T-helper 17 cell (primary cell): ENCODE measurements at places on chromosomes 1 and 21.

DNA sequence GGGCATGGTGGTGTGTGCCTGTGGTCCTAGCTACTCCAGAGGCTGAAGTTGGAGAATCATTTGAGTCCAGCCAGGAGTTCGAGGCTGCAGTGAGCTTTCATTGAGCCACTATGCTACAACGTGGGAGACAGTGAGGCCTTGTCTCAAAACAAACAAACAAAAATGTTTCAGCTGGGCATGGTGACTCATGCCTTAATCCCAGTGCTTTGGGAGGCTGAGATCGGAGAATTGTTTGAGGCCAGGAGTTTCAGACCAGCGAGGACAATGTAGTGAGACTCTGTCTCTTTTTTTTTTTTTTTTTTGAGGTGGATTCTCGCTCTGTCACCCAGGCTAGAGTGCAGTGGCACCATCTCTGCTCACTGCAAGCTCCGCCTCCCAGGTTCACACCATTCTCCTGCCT is 5.0 kb upstream of the RPL5 start:
- DNase-seq, result no peak

DNA sequence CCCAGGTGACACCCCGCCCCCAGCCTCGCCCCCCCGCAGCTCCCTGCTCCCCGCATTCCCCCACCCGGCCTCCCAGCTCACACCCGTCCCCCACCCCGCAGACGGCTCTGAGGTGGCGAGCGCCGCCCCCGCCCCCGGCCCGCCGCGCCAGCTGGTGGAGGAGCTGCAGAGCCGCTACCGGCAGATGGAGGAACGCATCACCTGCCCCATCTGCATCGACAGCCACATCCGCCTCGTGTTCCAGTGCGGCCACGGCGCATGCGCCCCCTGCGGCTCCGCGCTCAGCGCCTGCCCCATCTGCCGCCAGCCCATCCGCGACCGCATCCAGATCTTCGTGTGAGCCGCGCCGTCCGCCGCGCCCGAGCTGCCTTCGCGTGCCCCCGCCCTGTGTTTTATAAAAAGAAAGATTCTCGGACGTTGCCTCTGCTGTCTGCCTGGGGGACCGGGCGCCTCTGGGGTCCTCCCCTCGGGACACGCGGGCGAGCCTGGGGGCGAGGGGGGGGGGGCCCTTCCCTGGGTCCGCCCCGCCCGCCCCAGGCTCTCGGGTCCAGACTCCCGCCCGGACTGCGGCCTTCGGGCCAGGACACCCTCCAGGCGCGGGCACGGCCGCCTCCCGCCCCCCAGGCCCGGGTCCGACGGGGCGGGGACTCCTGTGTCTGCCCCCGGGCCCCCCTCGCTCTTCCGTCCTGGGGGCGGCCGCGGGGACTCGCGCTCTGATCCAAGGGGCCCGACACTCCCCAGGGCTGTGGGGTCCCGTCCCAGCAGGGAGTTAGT is 1.6 kb upstream of the MMP23B start:
- DNase-seq, result peak; percentile 95

- DNase-seq, result no peak
These were observed 20.2 kb downstream of the SLC27A3 start for GRCh38 chr1:153795330-153795837.

- peak; percentile 31 for DNase-seq
These were observed 6.9 kb upstream of the GPATCH4 start for GRCh38 chr1:156608036-156608674.

DNA sequence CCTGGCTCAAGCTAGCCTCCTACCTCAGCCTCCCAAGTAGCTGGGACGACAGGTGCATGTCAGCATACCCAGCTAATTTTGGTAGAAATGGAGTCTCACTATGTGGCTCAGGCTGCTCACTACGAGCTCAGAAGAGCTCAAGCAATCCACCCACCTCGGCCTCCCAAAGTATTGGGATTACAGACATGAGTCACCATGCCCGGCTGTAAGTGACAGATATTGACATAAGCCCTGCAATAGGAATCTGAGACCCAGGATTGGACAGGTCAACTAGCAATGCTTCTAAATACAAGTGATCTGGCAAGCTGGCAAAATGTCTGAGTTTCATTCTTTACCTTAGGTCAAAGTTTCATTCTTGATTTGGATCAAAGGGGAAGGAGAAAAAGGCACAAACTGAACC is 40.5 kb upstream of the H6PD start:
- no peak for DNase-seq

- DNase-seq, result no peak
These were observed 57.7 kb upstream of the ATP5PO start for GRCh38 chr21:33973268-33973667.

DNA sequence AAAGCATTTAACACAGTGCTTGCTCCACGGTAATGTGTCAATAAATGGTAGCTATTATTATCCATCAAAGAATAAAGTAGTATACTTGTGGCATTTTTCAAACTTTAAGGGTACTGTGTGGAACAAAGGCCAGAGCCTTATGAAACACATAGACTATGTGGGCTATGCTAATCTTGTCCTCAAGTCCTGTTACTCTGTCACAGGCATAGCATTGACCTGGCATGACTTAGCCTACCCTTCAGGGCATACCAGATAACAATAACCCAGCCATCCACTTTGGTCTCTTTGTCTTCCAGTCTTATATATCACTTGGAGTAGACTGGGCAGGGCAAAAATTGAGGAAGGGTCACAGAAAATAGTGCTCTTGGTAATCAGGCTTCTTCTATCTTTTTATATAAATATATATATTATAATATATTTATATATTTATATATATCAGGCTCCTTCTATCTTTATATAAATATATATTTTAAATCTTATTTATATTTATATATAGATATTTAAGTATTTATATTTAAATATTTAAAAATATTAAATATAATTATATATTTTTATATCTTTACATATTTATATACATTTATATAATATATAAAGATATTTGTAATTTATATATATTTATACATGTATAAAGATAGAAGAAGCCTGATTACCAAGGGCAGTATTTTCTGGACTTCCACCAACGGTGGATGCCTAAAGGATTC is 66.1 kb upstream of the CNN3 start:
- DNase-seq, result no peak

DNA sequence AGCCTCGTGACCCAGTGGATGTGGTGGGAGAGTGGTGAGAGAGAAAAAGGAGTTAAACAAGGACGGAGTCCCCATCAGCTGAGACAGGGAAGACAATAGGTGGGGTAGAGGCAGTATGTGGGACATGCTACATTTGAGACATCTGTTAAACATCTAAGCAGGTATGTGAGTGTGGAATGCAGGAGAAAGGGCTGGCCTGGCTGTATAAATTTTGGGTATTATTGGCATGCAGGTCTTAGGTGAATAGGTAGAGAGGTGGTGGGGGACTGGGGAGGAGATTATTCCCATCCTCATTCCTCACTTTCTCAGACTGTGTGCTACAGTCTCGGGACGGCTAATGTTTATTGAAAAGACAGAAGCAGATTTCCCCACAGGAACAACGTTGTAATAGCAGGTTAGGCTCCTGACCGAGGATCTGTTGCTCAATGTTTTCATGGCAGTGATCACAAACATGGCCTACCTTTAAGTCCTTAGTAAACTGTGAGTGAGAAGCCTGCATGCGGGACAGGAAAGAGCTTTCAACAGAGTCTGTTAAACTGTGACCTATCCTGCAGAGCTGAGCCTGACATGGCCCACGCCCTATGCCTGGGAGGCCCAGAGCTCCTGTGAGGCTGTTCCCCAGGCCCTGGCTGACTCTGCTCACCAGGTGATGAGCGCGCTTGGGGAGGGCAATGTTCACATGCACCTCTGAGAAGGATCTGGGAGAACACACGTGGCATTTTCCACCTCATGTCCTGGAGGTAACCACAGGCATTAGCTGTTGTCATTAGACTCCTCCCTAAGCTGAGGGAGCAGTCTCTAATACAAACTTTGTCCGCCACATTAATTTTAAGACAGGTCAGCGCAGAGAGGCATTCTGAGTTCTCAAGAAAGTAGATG is 16.5 kb downstream of the VSIG8 start:
- DNase-seq, result no peak

- DNase-seq, result no peak
These were observed 41.7 kb downstream of the AZIN2 start for GRCh38 chr1:33122483-33123178.

DNA sequence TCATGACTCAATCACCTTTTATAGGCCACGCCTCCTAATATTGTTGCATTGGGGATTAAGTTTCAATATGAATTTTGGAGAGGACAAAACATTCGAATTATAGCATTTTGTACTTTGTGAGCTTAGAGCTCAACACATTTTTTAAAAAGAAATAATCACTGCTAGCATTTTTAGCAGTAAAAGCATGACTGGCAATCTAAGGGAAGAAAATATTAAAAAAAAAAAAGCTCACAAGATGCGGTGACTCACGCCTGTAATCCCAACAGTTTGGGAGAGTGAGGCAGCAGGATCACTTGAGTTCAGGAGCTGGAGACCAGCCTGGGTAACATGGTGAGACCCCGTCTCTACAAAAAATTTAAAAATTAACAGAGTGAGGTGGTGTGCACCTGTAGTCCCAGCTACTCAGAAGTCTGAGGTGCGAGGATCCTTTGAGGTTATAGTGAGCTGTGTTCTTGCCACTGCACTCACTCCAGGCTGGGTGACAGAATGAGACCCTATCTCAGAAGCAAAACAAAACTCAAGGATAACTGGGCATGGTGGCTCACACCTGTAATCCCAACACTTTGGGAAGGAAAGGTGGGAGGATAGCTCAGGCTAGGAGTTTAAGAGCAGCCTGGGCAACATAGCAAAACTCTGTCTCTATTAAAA is 28.8 kb upstream of the DIPK1A start:
- DNase-seq, result no peak

GRCh38 chr1:117586747-117587498 is 18.9 kb upstream of the TENT5C start:
- no peak for DNase-seq

DNA sequence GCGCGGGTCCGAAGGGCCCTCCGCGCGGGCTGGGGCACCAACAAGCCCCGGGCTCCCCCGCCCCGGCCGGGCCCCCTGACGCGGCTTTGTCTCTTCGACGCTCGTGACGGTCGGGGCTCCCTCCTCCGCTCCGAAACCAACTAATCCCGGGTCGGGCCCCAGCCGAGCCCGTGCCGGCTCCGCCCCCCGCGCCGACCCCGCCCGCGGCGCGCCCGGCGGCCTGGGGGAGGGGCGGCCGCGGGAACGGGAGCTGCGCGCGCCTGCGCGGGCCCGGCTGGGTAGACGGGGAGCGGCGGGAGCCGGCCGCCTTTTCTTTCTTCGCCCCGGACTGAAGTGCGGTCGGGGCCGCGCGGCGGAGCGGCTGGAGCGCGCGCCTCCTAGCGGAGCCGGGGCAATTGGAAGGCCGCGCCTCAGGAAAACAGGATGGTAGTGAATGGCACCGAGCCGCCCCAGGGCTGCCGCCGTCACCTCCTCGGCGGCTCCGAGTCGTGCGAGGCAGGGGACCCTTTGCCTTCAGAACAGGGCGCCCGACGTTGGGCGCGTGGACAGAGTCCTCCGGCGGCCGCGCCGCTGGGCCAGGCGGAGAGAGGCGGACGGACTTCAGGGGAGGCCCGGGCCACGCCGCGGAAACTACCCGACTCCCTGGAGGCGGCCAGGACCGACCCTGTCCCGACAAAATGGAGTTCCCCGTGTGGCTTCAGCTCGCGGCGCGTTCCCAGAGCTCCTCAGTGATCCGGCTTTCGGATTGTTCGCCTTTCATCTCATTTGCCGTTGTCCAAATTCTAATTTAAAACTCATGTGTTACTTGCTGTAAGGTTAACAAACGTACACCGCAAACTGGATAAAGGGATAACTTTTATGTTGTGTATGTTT is at the start of gene TP53BP2:
TSS of gene TP53BP2 (minus strand) at position 138 of the 873 bp plus-strand sequence. CDS start 267 bp downstream, outside the sequence.
- peak; percentile 88 for DNase-seq

GRCh38 chr1:41751804-41752513 is 166.8 kb downstream of the HIVEP3 start:
- DNase-seq, result no peak

GRCh38 chr1:18732686-18733085 is 102.0 kb downstream of the PAX7 start:
- DNase-seq, result no peak

GRCh38 chr1:153292185-153292584 is 20.6 kb downstream of the PGLYRP3 start:
- no peak for DNase-seq

DNA sequence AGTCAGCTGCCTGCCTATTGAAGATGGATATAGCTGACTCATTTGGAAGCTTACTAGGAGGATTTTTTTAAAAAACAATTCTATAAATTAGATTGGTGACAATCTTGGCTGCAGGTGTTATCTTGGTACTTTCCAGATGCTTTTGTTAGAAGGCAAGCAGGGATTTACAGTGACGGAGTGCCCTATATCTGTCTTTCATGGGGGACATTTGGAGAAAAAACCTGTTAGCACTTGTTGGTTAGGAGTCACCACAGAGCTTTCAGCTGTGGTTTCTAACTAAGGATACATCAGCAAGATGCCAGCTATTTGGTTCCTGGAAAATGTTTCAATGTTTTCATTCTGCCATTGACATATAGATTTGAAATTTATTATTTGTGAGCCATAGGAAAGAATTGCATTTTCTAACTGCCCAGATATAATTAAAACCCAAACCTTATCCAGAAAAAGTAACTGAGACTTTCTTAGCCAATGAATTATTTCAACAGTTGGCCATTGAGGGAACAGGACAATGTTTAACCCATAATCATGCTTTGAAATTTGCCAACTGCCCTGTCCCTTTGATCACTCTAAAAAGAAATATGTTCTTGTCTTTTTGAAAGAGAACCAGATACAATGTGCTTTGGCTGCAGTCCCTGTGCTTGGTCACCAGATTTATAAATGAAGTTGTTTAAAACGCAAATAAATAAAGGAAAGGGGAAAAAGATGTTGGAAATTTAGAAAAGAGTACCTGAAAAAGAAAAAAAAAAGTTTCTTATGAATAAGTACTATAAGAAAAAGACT is 761.0 kb upstream of the CXADR start:
- DNase-seq, result no peak

- DNase-seq, result no peak
These were observed 174.9 kb downstream of the IER5 start for GRCh38 chr1:181263444-181263843.

DNA sequence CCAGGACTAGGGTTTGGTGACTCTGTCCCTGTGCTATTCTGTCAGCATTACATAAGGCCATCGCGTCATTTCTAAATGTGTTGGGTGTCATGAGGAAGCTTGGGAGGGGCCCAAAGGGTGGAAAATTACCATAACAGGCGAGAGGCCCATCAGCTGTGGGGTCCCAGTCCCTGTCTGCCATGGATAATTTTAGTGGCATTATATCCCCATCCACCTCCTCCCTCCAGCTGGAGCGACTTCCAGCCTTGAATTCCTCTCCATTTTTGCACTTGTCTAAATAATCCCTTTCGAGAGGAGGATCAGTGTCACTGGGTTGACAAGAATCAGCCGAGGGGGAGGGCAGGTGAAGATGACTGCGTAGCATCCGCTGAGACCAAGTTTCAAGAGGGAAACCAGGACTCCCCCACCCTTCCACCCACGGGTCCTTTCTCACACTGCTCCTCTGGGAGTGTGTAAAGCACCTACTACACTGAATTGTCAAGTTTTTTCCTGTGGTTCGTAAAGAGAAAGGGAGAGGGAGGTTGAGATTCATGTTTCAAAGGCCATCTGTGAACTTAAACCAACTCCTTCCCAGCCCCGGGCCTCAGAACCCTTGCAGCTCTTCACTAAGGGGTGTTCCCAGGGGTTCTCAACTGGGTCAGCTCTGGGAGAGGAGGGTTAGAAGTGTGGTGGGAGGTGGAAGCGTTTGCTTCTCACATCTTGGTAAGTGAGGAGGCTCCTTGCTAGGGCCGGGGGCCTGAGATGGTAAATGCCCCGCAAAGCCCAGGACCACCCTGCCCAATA is 29.2 kb downstream of the VASH2 start:
- DNase-seq, result no peak
